Thymus (tissue), 14 donors: ENCODE measurements at places on chromosomes 7 and 10. TPM values are rescaled to one million over a fixed set of nuclear protein-coding genes. Genes with fewer than 3 reads are reported as not detected.

Gene STK31
- polyA plus RNA-seq, result 0.75 TPM

Gene ZNF32
- polyA plus RNA-seq, result 88.7 TPM

Gene PRSS37
- 2.6 TPM for polyA plus RNA-seq

Gene ATG9B
- polyA plus RNA-seq, result 8.0 TPM

Gene ZNF679
- not detected for polyA plus RNA-seq

Gene ZNF117
- polyA plus RNA-seq, result 14.6 TPM

Gene POM121C
- polyA plus RNA-seq, result 15.4 TPM

Gene GCK
- 0.30 TPM for polyA plus RNA-seq

Gene SERPINE1
- polyA plus RNA-seq, result 7.3 TPM

Gene GNG11
- polyA plus RNA-seq, result 28.6 TPM

Gene XRCC2
- polyA plus RNA-seq, result 0.64 TPM

Gene KCNIP2
- 1.3 TPM for polyA plus RNA-seq

Gene CDC14C
- polyA plus RNA-seq, result not detected

Gene FRMD4A
- 13.3 TPM for polyA plus RNA-seq

Gene ZPBP
- 0.05 TPM for polyA plus RNA-seq

Gene PNLIPRP2
- polyA plus RNA-seq, result 0.25 TPM

Gene SEC61A2
- polyA plus RNA-seq, result 12.3 TPM
